Stimulated activated CD4-positive, alpha-beta T cell treated with anti-CD3 and anti-CD28 coated beads, Interleukin-2, amount 100 ng/mL, for 24 hours (primary cell): ENCODE measurements at places on chromosomes 5 and 9.

- no peak for DNase-seq
Measured at GRCh38 chr9:121944711-121945191, 148.4 kb downstream of the TTLL11 start.

DNA sequence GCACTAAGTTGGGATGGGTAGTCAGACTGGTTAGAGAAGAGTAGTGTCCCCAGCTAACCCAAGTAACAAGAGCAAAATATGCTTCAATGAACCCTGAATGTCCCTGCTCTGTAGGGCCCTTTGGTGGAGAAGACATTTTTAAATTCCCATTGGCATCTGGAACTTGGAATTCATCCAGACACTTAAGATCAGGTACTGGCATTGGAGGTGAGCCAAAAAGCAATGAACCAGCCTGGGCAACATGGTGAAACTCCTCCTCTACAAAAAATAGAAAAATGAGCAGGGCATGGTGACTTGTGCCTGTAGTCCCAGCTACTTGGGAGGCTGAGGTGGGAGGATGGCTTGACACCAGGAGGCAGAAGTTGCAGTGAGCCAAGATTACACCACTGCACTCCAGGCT lies 58.9 kb upstream of the ZNF618 start:
- no peak for DNase-seq

GRCh38 chr5:41809128-41809527 lies 61.1 kb downstream of the OXCT1 start:
- no peak for DNase-seq

DNA sequence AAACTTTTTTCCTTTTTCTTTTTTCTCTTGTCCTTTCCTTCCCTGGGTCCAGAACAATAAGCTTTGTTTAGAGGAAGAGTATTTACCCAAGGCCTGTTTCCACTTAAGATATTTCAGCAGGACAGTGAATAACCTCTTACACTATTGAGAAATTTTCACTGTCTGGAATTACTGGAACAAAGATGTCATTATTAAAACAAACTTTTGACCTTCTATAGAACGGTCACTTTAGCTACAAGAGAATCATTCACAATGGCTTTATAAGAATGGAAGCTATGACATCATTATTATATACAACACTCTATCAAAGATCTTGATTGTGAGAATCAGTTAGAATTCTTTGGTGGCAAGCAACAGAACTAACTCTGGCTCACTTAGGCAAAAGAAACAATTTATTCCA lies 22.0 kb upstream of the ARHGAP26 start:
- no peak for DNase-seq

- DNase-seq, result no peak
Measured at GRCh38 chr5:68369023-68369359, 153.4 kb downstream of the PIK3R1 start.

GRCh38 chr5:140084541-140084940 lies 29.4 kb upstream of the PURA start:
- DNase-seq, result no peak

DNA sequence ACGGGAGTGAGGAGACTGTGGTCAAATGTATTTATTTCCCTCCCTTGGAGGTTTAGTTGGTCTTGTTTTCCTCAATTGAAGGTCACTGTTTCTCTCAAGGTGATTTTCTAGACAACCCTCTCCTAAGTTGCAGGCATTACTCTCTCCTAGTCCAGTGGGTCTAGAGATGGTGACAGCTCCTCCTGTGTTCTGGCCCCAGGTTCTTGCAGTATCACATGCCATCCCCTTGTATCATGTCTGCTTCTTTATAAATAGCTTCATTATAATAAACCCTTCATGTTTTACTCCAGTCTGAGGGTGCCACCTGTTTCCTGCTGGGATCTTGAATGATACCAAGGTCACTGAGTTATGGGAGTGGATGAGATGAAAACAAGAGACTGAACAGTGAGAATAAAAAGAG lies 208.0 kb upstream of the KCNN2 start:
- no peak for DNase-seq

- DNase-seq, result no peak
Measured at GRCh38 chr9:134497283-134497860, 144.2 kb upstream of the COL5A1 start.

DNA sequence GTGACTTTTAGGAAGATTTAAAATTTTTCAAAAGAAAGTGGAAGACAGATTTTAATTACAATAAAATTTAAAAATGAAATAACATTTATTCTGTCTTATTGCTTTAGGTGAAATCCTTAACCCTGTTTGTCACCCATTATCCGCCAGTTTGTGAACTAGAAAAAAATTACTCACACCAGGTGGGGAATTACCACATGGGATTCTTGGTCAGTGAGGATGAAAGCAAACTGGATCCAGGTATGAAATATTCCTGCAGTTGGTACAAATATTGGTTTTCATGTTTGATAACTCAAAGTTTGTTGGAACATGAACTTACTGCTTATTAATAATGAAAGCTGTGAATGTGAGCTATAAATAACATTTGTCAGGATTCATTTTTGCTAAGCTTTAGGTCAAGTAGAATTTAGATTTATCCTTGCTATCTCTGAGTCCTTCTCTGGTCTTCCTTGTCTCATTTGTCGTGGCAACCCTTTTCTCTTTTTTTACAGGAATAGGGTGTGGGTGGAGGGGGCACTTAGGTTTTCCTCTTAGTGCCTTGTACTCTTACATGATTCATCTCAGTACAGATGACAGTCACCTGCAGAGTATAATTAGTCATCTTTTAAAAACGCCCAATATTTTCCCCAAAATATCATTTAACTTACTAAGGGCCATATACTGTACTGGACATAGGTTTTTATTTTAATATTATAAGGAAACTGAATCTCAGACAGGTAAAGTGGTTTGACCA lies 95.3 kb upstream of the RASGRF2 start:
- peak; percentile 27 for DNase-seq

GRCh38 chr5:132103969-132104391 lies 30.4 kb downstream of the CSF2 start:
- no peak for DNase-seq

DNA sequence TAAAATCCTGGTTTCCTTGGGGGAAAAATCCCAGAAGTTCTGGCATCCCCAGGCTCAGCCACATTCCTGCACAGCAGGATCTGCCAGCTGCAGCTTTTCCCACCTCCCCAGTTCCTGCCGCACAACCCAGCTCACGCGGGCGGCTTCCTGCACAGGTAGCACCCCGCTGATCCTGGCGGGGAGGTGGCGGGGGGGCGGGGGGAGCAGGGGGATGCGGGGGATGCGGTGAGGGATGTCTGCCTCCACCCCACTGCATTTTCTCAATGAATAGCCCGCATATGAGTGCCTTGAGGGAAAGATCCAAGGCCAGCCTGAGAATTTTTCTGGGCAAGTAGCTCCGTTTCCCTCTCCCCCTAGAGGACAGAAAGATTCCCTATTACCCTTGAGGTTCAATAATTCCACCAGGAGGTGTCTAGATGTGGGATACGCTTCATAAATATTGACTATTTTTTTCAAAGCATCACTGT lies 21.1 kb downstream of the GFPT2 start:
- DNase-seq, result no peak

DNA sequence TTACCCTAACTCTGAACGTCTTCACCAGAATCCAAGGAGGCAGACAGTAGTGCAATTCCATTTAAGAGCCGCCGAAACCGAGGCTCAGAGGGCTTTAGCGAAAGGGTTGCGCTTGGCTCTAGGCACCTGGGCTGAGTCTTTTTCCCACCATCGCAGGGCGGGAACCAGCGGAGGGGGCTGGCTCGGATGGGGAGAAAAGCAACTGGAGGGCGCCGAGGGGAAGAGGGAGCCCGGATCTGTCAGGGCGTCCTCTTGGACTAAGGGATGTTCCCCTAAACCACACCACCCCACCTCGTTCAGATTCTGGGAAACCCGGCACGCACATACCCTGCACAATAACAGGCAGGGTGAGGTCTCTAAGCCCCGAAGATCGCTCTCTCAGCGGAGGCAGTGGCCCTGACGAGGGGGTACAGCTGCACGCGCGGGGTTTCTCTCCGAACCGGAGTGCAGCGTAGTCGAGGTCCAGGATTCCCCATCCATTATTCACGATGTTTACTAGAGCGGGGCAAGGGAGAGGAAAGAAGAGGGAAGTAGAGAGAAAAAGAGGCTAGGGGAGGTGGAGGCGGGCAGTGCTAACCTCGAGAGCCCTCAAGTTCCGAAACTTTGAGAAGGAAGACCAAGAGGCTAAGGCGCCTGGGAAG lies 1.3 kb upstream of the POU4F3 start:
- DNase-seq, result no peak

DNA sequence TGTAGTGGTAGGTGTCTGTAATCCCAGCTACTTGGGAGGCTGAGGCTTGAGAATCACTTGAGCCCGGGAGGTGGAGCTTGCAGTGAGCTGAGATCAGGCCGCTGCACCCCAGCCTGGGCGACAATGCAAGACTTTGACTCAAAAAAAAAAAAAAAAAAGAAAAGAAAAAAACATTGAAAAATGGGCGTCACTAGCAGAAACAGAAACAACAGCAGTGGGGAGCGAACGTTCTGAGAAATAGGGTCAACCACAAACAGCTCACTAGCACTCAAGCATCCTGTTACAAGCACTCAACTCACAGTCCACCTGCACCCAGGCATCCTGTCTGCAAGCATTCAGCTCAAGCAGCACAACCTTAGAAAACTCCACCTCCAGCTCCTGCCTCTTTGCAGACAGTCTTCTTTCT lies 17.2 kb downstream of the TRIM14 start:
- peak; percentile 73 for DNase-seq

GRCh38 chr5:63194126-63194525 lies 615.5 kb downstream of the LRRC70 start:
- DNase-seq, result no peak

DNA sequence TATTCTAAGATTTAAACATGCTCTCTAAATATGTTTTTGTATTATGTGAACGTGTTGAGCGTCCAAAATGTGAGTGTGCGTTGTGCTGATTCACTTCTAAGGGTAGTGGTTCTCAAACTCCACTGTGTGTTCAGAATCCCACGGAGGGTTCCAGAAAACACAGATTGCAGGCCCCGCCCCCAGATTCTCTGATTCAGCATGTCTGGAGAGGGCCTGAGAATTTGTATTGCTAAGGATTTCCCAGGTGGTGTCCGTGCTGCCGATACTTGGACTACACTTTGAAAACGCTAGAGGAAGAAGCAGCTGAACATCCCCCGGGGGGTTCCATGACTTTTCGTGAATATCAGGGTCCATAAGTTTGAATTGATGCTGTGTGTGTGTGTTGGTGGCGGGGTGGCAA lies 1043.2 kb upstream of the WWC1 start:
- no peak for DNase-seq
